ENCODE measurements at places on chromosomes 7 and 10. TPM values are rescaled to one million over a fixed set of nuclear protein-coding genes. Genes with fewer than 3 reads are reported as not detected.

DNA sequence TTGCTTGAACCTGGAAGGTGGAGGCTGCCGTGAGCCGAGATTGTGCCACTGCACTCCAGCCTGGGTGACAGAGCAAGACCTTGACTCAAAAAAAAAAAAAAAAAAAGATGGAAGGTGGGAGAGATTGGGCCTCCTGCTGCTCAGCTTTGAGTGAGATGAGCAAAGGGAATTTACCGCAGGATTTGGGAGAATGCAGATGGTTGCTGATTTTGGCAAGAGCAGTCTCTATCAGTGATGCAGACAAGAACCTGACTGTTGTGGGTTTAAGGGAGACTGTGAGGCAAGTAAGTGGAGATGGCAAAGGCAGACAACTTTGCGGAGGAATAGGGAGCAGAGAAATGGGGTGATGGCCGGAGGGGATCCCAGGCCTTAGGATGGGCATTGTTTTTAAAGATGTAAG, 1140.8 kb upstream of the AUTS2 start:
- DNase-seq, result no peak

GRCh38 chr7:151286148-151286547, 37.7 kb upstream of the SMARCD3 start:
- DNase-seq, result no peak

DNA sequence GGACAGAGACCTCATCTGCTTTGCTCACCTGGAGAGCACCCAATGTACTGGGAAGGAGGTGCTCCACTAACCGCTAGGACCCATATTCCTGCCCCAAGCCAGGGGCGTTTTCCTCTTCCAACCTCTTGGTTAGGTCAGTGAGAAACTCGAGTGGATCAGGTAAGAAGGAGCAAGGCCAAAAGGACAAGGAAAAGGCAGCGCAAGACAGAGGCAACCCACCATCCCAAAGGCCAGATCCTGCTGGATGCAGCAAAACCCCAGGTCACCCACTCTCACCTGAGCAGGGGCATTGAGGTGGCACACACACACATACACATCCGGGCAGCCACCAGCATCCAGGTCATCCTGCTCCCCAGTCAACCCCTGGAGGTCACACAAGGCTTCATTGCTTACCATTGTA, 105.1 kb downstream of the GRID1 start:
- no peak for DNase-seq

DNA sequence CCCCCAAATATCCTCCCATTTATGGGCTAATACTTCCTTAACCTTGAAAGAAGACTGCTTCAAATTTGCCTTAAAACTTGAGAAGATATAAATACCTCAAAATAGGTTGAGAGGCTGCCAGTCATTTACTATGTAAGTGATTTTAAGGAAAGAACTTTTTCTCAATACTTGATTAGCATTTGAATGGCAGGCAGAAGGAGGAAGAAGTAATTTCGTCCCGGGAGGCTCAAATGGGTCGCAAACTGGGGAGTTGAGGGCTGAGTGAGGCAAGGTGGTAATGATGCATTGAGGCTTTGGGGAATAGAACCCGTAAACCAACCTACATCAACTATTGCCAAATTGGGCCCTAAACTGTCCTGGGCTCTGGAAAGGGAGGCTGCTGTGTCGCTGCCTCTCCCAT, 11.1 kb downstream of the CAMK1D start:
- DNase-seq, result no peak

GRCh38 chr7:69624435-69625230, 26.4 kb downstream of the AUTS2 start:
- no peak for DNase-seq

GRCh38 chr7:51009716-51010496, 227.2 kb upstream of the GRB10 start:
- no peak for DNase-seq

DNA sequence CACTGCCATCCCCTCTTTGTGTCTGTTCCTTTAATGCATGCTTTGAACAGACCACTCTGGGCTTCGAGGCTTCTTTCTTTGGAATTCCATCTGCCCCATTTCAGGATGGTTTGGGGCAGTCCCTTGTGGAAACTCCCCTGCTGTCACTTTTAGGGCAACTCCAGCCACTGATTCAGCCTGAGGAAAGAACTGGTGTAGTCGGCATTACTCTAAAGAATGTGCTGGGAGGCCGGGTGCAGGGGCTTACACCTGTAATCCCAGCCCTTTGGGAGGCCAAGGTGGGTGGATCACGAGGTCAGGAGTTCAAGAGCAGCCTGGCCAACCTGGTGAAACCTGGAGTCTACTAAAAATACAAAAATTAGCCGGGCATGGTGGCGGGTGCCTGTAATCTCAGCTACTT, 358.1 kb upstream of the NUPR2 start:
- no peak for DNase-seq

GRCh38 chr10:29806350-29806788, 171.6 kb upstream of the SVIL start:
- no peak for DNase-seq

GRCh38 chr10:38147686-38148085, 53.5 kb downstream of the ZNF37A start:
- DNase-seq, result no peak

DNA sequence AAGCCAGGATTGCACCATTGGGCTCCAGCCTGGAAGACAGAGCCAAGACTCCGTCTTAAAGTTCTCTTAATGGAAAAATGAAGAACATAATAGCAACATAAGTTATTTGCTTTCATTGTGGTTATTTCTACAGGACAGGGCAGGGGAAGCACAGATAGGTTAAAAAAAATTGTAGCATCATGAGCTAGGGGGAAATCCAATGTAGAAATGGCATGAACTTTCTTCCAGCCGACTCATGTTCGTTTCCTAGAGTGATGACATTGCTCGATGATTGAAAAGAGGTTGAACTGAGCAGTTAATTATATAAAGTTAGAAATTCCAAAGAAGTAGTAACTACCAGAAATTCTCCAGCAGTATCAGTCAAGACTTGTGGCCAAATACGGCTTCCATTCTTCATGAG, 64.9 kb downstream of the DAGLB start:
- DNase-seq, result no peak

GRCh38 chr10:120969219-120969645, 118.1 kb downstream of the WDR11 start:
- no peak for DNase-seq

DNA sequence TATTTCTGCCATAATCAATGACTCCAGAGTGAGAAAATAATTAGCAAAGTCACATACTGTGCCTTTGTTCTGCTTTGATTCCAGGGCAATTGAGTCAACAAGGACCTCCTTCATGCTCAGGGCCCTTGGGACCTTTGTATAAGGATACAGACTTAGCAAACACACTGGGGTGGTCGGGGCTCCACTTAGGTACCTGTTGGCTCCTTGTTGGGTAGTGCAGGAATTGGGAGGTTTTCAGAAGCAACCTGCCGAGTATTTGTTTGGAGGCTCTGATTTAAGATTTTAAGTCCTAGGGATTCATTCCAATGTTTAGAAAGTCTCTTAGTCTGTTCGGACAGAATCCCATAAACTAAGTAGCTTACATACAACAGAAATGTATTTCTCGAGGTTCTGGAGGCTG, 3.0 kb downstream of the ADCK2 start:
- no peak for DNase-seq

- DNase-seq, result no peak
Measured at GRCh38 chr10:130927157-130927556, 384.4 kb downstream of the TCERG1L start.

DNA sequence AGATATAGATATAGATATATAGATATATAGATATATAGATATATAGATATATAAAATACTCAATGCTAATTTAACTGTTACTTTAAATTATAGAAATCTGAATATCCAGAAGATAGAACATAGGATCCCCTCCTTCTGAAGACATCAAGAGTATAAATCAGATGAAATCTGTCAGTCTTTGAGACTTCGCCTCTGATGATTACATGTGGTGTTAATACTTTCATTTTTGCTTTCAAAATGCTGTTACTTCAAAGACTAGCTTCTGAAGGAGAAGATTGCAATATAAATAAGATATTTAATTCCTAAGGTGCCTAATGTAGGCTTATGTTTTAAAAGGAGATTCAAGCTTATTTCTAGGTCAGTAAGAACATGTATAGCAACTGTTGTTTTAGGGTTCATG, 180.4 kb downstream of the TSPAN12 start:
- no peak for DNase-seq

- DNase-seq, result no peak
Measured at GRCh38 chr7:2958416-2959102, 85.1 kb downstream of the CARD11 start.

DNA sequence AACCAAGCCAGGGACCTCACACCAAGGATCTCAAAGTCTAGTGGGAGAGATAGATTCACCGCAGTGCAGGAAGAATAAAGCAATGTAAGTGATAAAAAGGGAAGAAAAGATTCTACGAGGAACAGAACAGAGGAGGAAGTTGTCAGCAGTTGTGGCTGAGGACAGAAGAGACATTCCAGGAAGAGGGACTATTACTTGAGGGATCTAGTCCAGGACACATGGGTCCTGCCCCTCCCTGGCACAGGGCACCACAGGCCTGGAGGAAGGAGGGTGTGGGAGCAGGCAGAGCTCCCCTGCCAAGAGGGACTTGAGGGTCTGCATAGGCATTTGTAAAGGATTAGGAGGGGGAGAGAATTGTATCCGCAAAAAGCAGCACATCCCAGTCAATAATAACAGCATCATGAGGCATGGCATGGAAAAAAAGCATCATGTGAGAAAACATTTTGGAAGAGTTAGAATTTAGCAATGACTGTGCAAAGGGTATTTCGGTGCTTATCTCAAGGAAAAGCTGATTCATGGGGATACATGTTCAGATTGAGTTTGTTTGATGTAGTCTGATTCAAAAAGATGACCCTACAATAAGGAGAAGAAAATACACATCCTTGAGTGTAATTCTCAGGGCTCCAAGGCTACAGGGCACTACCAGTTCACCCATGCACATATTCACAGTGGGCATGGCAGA, 12.7 kb downstream of the C10orf71 start:
- no peak for DNase-seq

The TRPV6 gene
- 0.61 TPM for total RNA-seq

The PLEKHS1 gene
- total RNA-seq, result 0.84 TPM

The SERPINE1 gene
- total RNA-seq, result 1.4 TPM

The UTF1 gene
- not detected for total RNA-seq

The ACSM6 gene
- not detected for total RNA-seq

The MEOX2 gene
- total RNA-seq, result 0.42 TPM

The THSD7A gene
- total RNA-seq, result 2.1 TPM

The AMZ1 gene
- not detected for total RNA-seq

The TMEM273 gene
- total RNA-seq, result 5.1 TPM

The GRM3 gene
- not detected for total RNA-seq

The SHLD2 gene
- total RNA-seq, result 28.3 TPM

The PIK3AP1 gene
- total RNA-seq, result 12.4 TPM
